CD8-positive, alpha-beta T cell (primary cell): ENCODE measurements at places on chromosomes 1 and 21. TPM values are rescaled to one million over a fixed set of nuclear protein-coding genes. Genes with fewer than 3 reads are reported as not detected.

The OR2T35 gene
- not detected for total RNA-seq

The CLCA4 gene
- total RNA-seq: not detected

The ADGRB2 gene
- 0.79 TPM for total RNA-seq

The LENEP gene
- total RNA-seq: not detected

The DCAF8 gene
- 162 TPM for total RNA-seq

The LCE1F gene
- not detected for total RNA-seq

The ANKRD35 gene
- total RNA-seq: not detected

The USH2A gene
- not detected for total RNA-seq

The ADAMTSL4 gene
- not detected for total RNA-seq

DNA sequence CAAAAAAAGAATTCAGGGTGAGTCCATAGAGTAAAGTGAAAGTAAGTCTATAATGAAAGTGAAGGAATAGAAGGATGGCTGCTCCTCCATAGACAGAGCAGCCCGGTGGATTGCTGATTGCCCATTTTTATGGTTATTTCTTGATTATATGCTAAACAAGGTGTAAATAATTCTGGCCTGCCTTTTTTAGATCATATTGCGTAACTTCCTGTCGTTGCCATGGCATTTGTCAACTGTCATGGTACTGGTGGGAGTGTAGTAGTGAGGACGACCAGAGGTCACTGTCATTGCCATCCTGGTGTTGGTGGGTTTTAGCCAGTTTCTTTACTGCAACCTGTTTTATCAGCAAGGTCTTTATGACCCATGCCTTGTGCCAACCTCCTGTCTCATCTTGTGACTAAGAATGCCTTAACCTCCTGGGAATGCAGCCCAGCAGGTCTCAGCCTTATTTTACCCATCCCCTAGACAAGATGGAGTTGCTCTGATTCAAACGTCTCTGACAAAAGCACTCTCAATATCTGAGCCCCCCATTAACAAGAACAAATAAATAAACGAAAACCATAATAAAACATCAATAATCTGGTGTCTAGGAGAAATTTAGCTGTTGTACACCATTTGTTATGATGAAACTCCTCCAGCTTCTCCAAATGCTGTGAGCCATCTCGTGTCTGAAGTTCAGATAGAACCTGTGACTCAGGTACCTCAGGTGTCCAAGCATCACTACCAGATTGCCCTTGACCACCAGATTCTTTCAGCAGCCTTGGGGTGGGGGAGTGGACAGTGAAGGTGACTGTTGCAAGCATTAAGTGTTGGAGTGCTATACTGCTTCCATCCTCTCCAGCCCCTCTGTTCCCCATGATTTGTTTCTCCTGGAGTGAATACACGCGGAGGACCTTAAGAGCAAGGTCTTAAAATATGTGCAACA, 36.0 kb downstream of the EBNA1BP2 start:
- DNase-seq: no peak

GRCh38 chr1:89800022-89800655, 20.7 kb upstream of the LRRC8D start:
- no peak for DNase-seq

GRCh38 chr21:17460094-17460493, 52.7 kb upstream of the CXADR start:
- DNase-seq: no peak

DNA sequence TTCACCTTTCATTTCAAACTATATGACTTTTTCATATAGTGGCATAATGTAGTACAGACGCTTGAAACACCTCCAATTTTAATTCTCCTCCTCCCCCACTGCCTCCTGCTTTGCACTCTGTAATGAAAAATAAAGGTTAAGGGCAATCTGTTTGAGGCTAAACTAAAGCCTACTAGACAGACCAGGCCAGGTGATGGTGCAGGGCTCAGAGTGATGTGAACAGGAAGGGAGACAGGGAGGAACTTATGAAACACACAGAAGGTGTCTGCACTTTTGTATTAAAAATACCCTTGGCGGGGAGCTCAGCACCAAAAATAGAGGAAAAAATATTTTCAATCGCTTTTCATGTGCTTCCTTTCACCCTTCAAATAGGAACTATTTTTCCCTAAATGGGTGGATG, 415.4 kb downstream of the LMO4 start:
- no peak for DNase-seq

DNA sequence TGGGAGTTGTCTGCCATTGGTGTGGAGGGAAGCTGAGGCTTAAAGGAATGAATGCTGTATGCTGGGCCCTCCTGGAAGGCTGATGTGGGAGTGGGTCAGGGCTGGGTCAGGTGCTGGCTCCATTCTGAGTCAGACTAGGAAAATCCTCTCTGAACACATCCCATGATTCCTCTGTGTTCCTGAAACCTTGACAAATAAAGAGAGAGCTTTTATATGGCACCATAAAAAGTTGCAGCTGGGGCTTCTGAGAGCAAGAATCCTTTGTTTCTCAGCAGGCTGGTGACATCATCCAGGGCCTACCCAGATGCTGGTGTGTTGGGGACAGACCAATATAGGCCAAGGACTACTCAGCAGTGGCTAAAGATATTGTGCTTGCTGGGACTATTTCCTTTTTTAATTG, 27.8 kb upstream of the NFASC start:
- DNase-seq: no peak

- DNase-seq: no peak
Observed at GRCh38 chr1:30384286-30385245, 338.8 kb downstream of the MATN1 start.

DNA sequence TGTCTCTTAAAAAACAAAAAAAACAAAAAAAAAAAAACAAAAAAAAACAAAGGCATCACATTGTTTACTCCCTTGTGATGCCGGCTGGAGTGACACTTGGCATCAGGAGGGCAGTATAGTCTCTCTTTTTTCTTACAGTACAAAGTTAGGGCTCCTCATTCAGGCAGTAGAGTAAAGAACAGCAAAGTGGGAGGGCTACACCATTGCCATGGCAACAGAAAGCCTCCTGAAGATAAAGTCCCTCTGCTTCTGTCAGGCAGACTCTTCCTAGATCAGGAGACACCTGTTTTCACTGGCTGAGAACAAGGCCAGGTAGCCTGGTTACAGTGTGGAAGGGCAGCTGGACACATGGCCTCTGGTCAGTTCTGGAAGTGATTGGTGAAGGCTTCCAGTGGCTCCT, 41.3 kb upstream of the RAB3GAP2 start:
- DNase-seq: no peak

DNA sequence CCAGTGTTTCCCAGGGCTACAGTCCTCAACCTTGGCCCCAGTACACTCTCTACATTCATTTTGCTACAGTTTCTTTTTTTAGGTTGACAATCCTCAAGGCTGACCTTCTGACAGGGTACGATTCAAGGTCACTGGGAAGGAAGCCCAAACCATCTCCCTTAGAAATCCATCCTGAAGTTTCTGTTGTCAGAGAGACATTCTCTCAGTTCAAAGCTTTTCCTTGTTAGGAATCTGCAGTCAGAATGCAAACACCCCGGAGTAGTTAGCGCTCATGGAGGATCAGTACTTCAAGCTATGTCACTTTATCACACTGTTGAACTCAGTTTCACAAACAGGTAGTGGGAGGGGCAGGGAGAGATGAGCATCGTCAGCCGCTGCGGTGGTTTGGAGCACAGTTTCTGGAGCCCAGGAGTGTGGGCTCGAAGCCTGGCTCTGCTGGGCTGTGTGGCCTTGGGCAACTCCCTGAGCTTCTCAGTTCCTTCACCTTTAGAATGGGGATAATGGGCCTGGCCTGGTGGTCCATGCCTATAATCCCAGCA, 4.2 kb downstream of the SLC2A5 start:
- DNase-seq: no peak

GRCh38 chr1:111191496-111191895, 8.9 kb downstream of the DENND2D start:
- DNase-seq: no peak

- DNase-seq: no peak
Observed at GRCh38 chr1:36937371-36937770, 96.9 kb downstream of the GRIK3 start.

DNA sequence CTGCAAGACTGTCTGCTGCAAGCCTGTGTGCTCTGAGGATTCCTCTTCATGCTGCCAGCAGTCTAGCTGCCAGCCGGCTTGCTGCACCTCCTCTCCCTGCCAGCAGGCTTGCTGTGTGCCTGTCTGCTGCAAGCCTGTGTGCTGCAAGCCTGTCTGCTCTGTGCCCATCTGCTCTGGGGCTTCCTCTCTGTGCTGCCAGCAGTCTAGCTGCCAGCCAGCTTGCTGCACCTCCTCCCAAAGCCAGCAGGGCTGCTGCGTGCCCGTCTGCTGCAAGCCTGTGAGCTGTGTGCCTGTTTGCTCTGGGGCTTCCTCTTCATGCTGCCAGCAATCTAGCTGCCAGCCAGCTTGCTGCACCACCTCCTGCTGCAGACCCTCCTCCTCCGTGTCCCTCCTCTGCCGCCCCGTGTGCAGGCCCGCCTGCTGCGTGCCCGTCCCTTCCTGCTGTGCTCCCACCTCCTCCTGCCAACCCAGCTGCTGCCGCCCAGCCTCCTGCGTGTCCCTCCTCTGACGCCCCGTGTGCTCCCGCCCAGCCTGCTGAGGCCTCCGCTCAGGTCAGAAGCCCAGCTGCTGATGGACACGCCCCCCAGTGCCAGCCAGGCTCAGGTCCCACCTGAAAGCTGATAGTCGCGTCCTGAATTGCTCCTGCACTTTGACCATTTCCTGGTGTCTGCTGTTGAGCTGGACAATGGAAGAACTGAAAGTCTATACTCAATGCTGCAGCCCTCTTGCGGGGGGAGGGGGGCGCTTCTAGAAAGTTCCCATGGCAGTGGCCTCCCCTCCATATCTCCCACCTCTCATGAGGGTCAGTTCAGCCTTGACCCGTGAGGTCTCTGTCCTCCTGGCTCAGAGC, 1.2 kb downstream of the KRTAP10-4 start:
- no peak for DNase-seq

- no peak for DNase-seq
Observed at GRCh38 chr1:174971902-174972301, 27.8 kb upstream of the CACYBP start.

- DNase-seq: no peak
Observed at GRCh38 chr21:40160911-40161310, 293.7 kb downstream of the PCP4 start.

DNA sequence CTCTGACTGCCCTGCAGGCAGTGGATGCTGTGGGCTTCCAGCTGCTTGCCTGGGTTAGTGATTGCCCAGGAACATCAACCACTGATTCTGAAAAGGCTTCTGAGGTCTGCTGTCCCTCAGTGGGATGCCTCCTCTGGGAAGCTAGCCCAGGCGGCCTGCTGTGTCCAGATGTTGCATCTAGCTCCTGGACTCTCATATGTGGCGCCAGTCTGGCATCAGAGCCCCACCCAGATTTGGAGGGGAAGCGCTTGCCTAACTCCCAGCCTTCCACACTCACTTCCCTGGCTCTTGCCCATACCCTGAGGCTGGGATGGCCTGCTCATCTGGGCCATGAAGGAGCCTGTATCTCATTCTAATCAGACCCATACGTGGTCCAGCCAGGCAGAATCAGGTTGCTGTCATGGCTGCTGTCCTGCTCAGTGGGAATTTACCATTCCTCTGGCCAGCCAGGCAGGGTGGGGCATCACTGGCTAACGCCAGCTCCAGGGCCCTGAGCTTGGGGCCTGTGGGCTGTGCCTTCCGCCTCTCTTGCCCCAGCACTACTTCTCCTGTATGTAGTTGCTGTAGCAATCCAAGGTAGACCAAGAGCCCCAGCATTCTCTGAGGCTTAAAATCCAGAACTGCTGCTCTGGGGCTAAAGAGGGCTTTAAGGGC, 4.1 kb downstream of the CSF1 start:
- no peak for DNase-seq

- DNase-seq: peak; percentile 41
Observed at GRCh38 chr21:35226968-35227744, 178.1 kb upstream of the RUNX1 start.

DNA sequence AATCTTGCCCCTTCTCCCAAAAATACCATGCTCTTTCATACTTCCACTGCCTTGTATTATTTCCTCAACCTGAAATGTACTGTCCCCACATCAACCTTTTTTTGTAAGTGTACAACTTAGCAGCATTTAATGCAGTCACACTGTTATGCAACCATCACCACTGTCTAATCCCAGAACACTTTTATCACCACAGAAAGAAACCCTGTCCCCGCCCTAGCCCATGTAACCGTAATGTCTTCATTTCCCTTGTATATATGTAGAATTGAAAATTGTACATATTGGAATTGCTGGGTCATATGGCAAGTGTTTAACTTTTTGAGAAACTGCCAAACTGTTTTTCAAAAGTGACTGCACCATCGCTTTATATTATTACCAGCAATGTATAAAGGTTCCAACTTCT, 37.4 kb downstream of the PTP4A2 start:
- no peak for DNase-seq

DNA sequence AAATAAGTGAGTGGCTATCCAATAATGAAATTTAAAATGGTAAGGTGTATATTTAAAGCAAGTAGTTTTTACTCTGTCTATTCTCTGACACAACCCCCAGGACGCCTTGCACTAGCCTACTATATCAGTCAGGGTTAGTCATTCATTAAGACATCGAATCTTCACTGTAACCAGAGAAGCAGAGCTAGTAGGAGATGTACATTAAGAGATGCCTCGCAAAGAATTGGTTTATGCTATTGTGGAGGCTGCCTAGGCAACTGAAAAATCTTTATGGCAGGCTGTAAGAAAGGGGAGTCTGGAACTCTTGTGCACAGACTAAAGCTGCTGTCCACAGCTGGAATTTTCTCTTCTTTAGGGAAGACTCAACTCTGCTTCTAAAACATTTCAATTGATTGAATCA, 28.8 kb downstream of the NTNG1 start:
- DNase-seq: no peak

GRCh38 chr1:221430152-221430960, 311.5 kb downstream of the DUSP10 start:
- no peak for DNase-seq

- no peak for DNase-seq
Observed at GRCh38 chr1:205976708-205977401, 26.3 kb downstream of the RAB7B start.

GRCh38 chr1:209585197-209585596, 1.7 kb downstream of the CAMK1G start:
- no peak for DNase-seq

- DNase-seq: no peak
Observed at GRCh38 chr1:231040800-231041718, 1.0 kb upstream of the FAM89A start.

DNA sequence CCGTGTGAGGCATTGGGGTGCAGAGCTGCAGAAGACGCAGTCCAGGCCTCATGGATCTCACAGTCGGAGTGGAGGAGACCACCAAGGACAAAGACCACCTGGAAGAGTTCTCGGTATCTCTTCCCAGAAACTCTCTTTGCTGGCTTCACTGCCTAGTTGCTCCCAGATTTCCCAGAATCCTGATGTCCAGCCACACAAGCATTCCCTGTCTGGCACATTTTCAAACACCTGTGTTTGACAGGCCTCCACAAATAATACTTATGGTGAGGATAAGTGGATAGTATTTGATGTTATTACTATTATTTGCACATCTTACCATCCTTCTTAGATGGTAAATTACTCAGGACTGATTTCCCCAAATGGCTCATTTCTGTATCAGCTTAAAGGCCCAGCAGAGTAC, 27.7 kb upstream of the KANK4 start:
- no peak for DNase-seq

DNA sequence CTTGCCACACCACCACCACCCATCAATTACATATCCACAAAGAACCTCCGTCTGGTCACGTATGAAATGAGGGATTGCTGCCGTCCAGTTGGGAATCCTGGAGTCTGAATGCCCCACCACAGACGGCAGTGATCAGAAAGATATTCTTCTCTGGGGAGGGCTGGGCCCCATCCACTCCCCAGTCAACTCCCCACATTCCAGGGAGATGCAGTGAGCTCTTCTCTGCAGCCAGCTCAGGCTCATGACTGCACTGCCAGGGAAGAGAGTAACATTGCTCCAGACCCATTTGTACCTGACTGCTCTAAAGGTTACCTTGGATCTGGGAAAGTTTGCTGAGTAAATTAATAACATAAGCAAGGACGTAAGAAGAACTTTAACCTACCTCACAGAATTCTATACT, 18.3 kb downstream of the DEGS1 start:
- no peak for DNase-seq
